Left lobe of liver (tissue), 2 donors: ENCODE measurements at places on chromosomes 3 and 15.

DNA sequence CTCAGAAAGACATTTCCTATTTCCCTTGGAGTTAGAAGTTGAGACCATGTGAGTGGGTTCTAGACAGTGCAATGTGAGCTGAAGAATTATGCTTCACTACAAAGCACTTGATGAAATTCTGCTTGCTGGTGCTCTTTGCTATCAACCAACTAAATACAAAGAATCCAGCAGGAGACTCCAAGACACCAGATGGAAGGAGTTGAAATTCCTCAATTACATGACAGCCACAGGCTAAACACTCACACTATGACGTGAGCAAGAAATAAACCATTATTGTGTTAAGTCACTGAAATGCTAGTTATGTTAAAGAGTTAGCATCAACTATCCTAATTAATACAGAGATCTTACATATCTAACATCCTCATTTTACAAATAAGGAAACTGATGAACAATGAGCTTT is 8.2 kb upstream of the MAP4 start:
- no peak for DNase-seq

DNA sequence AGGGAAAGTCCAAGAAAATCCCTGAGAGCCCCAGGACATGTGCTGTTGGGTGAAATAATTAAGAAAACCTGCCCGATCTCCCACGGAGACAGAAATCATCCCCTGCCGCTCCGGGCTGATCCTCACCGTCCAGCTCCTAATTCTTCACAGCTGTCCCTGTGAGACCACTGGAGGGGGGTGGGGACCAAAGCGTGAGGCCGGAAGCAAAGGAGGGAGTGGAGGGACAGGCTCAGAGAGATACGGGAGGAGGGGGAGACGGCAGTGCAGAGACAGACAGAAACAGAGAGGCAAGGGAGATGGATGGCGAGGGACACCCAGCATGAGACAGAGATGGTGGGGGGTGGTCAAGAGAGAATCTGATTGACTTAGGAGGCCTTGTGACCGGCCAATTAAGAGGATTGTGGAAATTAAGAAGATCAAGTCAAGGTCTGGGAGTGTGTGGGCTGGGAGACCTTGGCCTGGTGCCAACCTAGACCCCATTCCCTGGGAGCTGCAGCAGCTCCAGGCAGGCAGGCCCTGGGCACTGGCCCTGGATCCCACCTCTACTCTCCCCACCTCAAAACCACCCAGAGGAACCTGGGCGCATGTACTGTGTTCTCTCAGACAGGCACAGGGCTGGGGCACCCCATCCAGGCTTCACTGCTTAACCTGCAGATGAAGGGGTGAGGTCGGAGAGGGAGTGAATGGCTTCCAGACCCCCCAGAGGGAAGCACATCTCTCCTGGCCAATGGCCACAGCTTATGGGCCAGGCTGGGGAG is 113.2 kb upstream of the ALDH1A3 start:
- peak; percentile 37 for DNase-seq

DNA sequence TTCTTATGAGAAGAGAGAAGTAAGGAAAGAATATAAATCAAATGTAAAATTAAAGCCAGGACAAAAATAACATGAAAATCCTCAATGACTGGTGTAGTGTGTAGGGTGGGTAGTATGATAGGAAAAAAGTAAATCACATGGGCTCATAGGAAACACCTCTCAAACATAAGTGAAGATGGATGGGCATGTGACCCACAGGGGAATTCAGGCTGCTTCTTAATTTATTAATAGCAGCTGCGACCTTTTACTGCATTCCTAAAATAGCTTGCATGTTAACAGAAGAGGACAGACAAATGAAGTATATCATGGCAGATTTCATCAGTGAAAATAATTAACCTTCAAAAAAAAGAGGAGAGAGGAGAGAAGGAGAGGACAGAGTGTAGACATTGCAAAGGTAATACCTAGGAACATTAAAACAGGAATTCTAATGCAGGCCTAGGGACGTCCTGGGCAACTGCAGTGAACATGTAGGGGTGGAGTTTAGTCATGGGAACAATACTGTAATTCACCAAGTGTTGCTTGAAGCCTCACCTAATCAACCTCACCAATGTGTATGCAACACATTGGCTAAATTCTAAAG is 132.9 kb downstream of the KCNMB2 start:
- DNase-seq, result no peak

- no peak for DNase-seq
These were observed 667.7 kb downstream of the MAGI1 start for GRCh38 chr3:65371053-65371452.

DNA sequence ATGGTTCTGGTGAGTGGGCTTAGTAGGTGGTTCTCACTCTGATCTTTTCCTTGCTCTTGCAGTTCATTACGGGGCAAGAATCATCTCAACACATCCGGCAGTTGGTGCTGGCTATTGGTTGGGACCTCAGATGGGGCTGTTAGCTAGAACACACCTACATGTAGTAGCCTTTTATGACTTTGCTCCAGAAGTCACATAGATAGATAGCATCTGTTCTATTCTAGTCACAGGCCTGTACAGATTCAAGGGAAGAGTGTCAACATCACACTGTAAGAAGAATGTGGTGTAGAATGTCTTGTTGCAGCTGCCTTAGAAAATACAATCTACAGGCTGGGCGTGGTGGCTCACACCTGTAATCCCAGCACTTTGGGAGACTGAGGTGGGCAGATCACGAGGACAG is 15.1 kb downstream of the RAB5A start:
- no peak for DNase-seq

DNA sequence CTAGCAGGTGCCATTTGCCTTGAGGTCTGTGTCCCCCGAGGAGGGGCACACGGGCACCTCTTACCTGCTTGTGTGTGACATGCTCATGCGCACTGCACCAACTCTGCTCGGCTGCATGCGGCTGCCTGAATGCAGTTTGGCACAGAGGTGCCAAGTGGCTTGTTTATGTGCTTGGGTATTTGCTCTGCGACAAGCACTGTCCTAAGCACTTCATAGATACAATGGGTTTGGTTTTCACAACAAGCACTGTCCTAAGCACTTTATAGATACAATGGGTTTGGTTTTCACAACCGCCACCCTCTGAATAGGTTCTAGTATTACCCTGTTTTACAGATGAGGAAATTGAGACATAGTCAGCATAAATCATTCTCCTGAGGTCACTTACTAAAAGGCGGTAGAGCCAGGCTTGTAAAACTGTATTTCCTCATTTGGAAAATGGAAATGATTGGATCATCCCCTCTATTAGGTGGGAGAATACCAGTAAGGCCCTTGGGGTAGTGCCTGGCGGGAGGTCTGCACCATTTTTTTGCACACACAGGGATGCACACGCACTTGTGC is 487 bp downstream of the ITIH4 start:
- DNase-seq, result no peak

- DNase-seq, result no peak
These were observed 577.7 kb upstream of the ADAMTS9 start for GRCh38 chr3:65265511-65265910.

GRCh38 chr3:399647-400046 is 203.1 kb downstream of the CHL1 start:
- DNase-seq, result no peak

DNA sequence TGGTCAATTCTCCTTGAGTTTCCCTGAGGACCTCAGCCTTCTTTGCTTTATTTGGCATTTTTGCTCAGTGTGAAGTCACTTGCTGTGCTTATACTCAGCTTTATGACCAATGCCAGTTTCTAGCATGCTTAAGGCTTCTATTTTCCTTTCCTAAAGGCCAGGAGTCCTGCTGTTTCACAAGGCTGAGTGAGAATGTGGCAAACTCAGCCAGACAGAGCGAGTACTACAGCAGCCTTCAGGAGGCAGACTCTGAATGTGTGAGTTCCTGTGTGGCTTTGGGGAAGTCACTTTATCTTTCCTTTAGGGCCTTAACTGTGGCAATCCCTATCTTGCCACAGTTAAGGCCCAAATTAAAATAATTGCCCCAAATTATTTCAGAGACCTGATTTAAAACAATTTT is 213.2 kb upstream of the MRPL3 start:
- DNase-seq, result no peak

DNA sequence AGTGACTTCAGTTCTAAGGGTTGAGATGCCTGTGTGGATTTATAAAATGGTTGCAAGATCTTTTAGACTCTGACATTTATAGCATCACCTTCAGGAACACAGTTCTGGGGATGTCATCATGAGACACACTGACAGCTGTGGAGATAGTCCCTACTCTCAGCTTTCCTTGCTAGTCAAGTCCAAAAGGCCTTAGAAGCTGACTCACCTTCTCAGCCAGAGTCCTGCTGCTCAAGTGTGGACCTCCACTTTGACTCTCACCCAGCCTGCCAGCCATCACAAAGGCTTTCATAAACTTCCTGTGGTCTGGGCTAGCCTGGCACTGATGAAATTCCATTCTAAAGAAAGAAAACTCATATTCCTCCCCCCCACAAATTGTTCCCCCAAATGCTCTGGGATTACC is 44.8 kb downstream of the TMEM39A start:
- no peak for DNase-seq

GRCh38 chr3:182327196-182327681 is 466.1 kb upstream of the ATP11B start:
- DNase-seq, result no peak

- DNase-seq, result no peak
These were observed 2.5 kb downstream of the SERPINI1 start for GRCh38 chr3:167738037-167738436.

DNA sequence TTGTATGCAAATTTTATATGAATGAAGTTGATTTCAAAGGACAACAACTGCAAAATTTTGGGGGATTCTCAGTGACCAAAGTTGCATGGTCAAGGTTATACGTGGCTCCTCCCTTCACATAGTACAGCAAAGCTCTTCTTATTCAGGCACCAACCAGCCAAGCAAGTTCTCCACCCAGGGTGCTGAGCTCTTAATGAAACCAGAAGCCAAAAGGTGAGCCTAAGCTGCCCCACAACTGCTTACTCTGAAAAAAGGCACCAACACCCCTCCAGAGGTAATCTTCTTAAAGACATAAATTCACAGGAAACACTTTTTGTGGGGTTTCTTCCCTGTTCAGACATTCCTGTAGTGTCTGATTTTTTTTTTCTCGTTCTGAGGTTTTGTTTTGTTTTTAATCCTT is 106.1 kb upstream of the GMNC start:
- no peak for DNase-seq

GRCh38 chr3:23926736-23927135 is 9.8 kb downstream of the RPL15 start:
- no peak for DNase-seq

DNA sequence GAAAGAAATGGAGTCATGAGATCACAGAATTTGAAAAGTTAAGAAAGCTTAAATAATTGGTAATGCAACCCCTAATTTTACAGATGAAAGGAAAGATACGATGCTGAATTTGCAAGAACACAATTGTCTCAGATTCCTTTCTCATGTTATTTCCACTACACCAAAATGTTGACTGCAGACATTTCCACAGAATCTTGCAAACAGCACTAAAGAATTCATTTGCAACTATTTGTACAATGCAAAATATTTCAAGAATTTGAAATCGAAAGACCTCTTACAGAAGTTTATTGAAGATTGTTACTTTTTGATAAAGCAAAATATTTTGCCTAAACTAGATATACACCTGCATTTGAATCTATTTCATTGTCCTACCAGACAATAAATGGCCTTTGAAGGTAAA is 194.1 kb upstream of the KCNMB2 start:
- DNase-seq, result no peak

- no peak for DNase-seq
These were observed 3.0 kb downstream of the DGKG start for GRCh38 chr3:186359078-186359477.

DNA sequence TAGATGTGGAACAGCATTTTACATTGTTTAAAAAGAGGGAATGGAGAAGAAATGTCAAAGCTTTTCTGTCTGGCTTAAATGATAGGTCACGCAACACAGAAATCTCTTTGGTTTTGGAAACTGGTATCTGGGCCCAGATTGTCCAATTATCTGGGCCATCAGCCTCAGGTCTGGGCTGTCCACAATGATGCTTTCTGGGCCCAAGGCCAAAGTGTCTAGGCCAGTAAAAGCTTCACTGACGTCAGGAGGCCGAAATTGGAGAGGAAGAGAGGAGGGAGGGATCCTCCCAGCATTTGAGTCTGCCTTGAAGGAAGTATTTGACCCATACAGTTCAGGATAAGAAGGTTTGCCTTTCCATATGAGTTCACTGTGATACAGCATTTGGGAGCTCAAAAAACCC is 60.7 kb upstream of the ALDH1A3 start:
- no peak for DNase-seq

DNA sequence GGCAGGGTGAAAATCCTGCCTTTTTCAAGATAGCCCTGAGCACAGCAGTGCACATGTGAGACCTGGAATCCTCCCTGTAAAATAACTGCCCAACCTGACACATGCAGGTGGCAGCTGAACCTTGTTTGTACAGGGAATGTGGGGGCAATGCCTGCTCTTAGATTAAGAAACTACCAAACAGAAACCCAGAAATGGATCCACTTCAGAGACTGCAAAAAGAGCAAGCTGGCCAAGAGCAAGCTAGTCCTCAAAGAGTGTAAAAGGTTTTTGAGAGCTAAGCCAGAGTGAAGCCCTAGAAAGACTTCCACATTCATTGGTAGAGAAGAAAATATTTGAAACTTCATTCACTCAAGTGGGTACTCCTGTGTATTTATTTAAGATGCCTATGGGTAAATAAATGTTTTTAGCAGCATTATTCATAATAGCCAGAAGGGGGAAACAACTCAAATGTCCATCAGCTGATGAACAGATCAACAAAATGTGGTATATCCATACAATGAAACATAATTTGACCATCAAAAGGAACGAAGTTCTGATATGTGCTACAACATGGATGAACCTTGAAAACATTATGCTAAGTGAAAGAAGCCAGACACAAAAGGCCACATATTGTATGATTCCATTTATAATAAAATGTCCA is 96.0 kb upstream of the TSC22D2 start:
- DNase-seq, result no peak

GRCh38 chr3:181715571-181716340 is 4.0 kb downstream of the SOX2 start:
- DNase-seq, result no peak
